ENCODE measurements at places on chromosomes 3 and 15.

DNA sequence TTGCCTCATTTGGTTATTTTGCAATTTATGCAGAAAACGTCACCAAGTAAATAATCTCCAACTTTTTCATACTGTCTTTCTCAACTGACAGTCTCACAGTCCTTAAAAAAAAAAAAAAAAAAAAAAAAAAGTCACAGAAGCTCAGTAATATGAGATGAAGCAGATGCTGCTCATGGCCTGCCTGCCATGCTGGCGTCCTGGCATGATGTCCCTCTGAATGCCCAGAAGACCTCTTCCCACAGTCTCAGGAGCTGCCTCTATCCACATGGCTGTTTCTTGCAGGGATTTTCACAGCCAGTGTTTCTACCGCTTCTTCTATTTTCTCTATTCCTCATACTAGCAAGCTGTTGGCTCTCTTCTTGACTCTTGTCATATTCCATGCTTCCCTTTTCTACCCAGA, 87.7 kb downstream of the TGFBR2 start:
- DNase-seq = no peak

DNA sequence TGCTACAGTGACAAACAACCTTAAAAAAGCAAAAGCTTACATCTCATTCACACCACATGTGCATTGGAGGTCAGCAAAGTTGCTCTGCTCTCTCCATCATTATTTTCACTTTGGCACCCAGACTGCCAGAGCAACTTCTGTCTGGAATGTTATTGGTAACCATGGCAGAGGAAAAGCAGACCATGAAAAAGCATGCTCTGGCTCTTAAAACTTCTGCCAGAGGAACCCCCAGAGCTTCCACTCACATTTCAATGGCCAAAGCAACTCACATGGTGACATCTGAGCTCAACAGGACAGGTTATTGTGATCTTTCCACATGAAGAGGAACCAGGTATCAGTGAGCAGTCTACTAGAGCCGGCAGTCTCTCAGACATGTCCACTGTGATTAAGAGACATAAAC, 21.9 kb upstream of the FRMD5 start:
- no peak for DNase-seq

DNA sequence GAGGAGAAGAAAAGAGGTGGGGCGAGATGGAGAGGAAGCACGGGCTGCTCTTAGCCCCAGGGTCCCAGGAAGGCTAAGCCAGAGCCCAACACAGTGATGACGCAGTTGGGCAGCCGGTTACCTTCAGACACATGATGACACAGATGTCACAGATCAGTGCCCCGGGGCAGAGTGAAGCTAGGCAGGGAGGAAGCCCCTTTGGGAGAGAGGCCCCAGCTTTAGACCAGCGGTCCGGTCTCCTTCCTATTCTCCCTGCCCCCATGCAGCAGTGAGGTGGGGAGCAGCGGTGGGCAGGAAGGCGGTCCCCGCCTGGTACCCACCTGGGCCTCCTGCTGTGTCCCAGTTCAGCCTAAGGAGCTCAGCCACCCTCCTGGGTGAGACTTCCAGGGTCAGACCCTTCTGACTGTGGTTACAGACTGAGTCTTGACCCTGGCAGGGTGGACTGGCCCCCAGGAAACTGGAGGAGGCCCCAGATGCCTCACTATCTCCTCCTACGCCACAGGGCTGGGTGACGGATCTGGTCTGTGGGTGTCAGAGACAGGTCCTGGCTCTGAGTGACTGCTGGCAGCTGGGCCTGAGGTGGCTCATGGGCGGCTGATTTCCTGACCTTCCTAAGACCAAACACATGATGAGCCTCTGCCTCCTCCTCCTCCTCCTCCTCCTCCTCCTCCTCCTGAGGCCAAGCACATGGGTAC, 38.8 kb upstream of the LINGO1 start:
- no peak for DNase-seq

GRCh38 chr3:74054566-74054965, 429.8 kb upstream of the PDZRN3 start:
- no peak for DNase-seq

DNA sequence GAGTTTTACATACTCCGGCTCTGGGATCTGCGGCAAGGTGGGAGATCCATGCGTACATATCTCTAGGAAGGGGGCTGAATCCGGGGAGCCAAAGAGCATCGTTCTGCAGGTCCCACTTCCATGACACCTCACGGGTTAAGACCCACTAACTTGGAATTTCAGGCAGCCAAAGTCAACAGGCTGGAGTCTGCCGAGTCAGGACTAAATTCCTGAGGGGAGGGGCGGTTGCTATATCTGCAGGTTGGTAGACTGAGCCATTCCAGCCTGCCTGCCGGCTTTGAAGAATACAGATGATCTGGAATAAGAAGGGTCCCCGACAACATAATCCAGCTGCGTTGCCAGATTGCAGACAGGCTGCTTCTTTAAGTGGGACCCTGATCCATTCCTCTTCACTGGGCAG, 65.4 kb upstream of the PEX5L start:
- no peak for DNase-seq

- no peak for DNase-seq
Observed at GRCh38 chr3:181052256-181052655, 62.7 kb upstream of the DNAJC19 start.

DNA sequence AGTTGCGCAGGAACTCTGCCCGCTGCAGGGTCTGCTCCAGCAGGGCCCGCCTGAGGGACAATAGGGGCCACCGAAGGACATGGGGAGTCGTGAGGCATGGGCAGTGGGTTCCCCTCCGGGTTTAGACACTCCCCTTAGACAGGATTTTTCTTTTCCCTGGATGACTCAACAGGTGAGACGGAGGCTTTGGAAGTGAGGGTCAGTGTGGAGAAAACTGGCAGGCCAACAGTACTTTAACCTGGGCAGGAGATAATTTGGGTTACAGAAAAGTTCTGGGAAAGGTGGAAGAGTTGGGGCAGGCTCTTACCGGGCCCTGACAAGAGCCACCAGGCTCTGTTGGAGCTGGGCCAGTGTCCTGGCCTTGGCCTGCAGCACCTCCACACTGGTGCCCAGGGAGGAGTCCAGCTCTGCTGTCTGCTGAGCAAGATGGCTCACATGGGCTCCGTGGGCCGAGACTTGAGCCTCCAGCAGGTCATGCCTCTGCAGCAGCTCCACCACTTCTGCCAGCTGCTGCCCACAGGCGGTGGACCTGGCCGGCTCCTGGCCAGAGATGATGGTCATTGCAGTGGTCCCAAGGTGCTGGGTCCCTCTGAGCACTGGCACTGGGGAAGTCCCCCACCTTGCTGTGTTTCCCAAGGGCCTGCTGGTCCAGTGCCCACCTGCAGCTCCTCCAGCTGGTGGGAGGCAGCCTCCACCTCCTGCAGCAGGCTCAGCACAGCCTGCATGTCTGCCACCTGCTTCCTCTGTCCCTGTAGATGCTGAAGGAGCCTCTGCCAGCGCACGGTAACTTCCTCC, 11.0 kb downstream of the SPTBN5 start:
- DNase-seq = no peak

DNA sequence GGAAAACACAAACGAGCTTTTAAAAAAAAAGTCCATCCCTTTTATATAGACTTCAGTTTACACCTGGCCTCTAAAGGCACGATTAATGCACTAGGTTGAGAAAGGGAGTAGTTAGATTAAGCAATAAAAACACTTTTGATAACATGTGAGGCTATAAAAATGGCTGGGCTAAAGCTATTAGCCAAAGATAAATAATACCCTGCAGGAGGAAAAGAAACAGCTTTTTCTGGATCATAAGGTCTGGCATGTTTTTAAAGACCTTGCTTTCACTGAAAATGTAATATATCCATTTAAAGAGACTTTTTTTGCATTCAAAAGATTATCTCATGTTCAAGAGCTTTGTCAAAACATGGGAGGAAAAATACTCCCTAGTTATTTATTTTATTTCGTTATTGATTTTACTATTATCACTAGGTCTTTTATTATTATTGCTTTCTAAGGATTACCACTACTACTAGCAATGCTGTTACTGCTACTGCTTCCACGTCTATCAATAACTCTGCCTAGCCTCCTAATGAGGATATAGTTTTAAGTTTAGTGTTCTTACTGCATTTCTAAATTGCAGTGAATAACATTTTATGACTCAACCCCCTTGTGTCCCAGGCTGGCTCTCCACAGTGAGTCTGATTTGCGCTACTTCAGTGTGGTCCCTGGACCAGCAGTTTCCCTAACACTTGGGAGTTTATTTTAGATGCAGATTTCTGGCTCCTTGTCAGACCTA, 93.4 kb downstream of the THRB start:
- no peak for DNase-seq

DNA sequence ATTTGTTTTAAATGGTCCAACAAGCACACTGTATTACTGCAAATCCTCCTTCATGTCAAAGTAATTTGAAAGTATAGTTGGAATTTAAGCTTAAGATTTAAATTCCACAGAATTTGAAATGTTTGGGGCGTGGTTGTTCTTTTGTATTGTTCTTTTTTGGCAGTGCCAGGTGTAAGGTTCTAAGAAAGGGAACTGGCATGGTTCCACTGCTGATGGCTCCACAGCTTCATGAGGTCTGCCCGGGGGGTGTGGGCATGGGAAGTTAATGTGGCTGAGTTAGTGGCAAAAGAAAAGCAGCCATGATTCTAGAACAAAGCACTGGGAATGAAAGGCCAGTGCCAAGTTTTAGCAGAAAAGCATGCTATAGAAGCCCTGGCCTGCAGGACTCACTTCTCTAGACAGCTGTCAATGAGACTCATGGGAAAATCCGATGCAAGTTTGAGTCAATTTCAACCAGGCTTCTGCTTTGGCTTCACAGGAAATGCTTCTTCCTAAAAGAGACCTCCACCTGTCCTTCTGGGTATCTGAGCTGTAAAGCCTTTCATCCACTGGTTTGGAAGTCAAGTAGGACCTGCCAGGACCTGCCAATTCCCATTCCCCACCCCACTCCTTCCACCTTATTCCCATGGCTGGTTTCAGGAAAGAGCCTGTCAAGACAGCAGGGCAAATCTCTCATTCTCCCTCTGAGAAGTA, 18.9 kb downstream of the CDCP1 start:
- no peak for DNase-seq

DNA sequence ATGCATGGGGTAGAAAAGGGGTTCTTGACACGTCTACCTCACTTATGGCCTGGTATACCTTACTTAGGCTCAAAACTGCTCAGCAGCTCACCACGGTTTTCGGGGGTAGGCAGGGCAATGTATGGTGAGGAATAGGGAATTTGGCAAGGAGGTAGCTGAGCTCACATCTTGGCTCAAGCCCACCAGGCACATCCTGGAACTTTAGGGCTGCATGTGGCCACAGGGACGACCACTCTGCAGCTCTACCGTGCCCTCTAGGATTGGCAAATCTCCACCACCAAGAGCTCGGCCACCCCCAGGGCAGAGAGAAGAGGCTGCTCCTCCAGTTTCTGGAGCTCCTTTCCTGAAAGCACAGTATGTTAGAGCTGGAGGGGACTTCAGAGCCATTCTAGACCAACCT, 69.7 kb downstream of the MRPL46 start:
- DNase-seq = no peak

DNA sequence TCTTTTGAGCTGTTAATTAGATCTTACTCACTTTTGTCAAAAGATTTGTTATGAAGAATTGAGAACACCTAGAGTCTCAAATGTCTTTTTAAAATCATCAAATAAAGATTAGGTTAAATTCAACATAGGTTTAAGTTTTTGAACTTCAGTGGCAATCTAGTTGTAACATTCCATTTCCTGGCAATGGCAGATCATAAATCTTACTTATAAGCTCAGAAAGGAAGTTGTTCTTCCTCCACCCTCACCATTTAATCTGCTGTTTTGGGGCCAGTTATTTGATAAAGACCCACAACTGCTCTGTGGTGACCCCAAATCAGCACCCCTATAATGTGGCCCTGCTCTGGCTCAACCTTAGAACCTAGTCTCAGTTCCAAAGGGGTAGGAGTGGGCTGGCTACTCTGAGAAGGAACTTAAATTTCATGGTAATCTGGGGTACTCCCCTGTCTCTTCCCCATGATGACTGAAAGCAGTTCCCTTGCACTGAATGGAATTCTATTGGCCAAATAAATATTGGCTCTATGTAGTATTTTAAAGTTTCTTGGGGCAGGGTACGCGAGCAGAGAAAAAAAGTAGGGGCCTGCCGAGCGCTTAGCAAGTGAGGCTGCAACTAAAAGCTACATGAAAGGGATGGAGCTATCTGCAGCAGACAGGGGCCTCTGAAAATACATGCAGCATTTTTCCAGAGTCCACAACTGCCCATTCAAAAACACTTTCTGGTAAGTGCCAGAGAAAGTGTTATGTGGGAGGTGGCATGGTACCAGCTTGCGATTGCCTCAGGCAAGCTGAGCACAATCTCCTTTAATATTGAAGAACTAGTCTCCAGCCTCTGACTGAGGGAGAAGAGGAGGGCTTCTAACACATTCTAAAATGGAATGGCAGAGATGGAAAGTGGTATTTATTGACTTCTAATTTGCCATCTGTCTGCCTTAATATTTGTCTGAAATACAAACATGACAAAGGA, 103.6 kb upstream of the RASGRP1 start:
- DNase-seq = no peak

DNA sequence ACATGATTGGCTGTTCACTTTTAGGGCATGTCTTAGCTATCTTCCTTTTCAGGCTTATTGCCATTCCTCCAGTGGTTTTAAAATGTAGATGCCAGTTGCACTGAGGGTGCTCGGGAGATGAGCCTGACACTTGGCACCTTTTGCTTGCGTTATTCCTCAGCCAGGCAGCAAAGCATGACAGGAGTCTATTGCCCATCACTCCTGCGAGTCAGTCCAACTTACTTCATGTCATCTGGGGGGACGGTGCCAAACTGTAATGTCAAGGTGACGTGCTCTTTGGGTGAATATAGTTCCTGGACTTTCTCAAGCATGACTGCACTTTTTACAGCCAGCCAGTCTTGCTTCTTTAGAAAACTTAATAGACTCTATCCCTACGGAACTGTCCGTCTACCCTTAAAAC, 406.0 kb upstream of the C2CD4B start:
- no peak for DNase-seq

DNA sequence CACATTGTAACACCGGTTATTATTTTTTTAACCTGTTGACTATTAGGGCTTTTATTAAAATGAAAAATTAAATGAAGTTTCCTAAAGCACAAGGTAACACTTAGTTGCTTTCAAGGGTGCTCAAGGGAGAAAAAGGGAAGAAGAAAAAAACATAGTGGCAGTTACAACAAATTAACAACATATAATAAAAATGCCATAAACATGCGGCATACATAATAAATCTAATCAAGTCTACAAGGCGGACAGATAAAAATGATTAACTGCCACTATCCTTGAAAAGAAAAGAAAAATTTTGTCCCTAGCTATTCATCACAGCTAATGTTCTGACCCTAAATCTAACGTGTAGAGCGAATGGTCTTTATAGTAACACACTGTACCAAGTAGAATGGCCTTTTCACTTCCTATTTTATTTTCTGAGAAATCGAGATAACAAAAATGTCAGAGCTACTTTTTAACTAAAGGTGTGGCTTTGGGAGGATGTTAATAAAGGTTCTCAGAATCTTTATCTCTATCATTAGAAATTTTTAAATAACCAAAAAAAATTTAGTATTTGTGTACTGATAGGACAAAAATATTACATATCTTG, 194.9 kb downstream of the FOXP1 start:
- no peak for DNase-seq

GRCh38 chr3:54424292-54424691, 301.9 kb downstream of the CACNA2D3 start:
- DNase-seq = no peak

- DNase-seq = no peak
Observed at GRCh38 chr3:170424879-170425278, 6.2 kb downstream of the CLDN11 start.

- DNase-seq = no peak
Observed at GRCh38 chr3:11954312-11954934, 49.8 kb upstream of the SYN2 start.
